Astrocyte (in vitro differentiated cells and primary cell): ENCODE measurements at places on chromosomes 4 and X. TPM values are rescaled to one million over a fixed set of nuclear protein-coding genes. Genes with fewer than 3 reads are reported as not detected.

The C4orf50 gene
- total RNA-seq: 0.16 and 0.17 TPM in 2 replicates

GRCh38 chrX:77070202-77070918 is 376.8 kb upstream of the FGF16 start:
- H3K27me3 ChIP-seq: no peaks in the 10 kb centered on the region
- DNase-seq: no peak
- no peak overlapping the region for H3K27ac ChIP-seq
- H3K4me3 ChIP-seq: no peak overlapping the region
- no peaks in the 10 kb centered on the region for H3K36me3 ChIP-seq
- no peaks in the 10 kb centered on the region for H3K4me1 ChIP-seq

DNA sequence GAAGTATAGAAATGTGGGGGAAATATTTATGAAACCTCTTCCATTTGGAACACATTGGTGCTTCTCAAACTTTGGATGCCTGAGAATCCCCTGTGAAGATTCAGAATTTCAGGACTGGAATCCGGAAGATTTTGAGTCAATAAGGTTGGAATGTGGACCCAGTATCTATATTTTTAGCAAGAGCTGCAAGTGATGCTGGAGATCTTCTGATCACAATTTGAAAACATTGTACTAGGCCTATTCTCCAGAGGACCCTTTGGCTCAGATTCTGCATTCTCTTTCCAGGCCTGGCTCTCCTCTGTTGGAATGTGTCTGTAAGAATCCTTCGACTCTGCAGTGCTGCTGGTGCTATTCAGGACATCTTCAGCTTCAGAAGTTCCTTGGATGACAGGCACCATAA is 2.4 kb upstream of the PKD2 start:
- no peaks in the 10 kb centered on the region for H3K36me3 ChIP-seq
- peaks cover 15% of the 10 kb centered on the region for H3K4me1 ChIP-seq
- no peaks in the 10 kb centered on the region for H3K27me3 ChIP-seq

- no peaks in the 10 kb centered on the region for H3K27me3 ChIP-seq
- H3K4me1 ChIP-seq: peaks cover 17% of the 10 kb centered on the region
- H3K4me3 ChIP-seq: no peak overlapping the region
- peak overlapping the region; percentile 79 for H3K27ac ChIP-seq
Measured at GRCh38 chrX:3526071-3526470, 179.6 kb upstream of the MXRA5 start.

GRCh38 chr4:8127051-8127826 is 31.4 kb downstream of the ABLIM2 start:
- H3K36me3 ChIP-seq: no peaks in the 10 kb centered on the region
- H3K4me3 ChIP-seq: no peak overlapping the region
- peaks cover 22% of the 10 kb centered on the region for H3K27me3 ChIP-seq
- no peak for DNase-seq

GRCh38 chr4:42806303-42806835 is 86.1 kb upstream of the GRXCR1 start:
- DNase-seq: no peak
- H3K27me3 ChIP-seq: no peaks in the 10 kb centered on the region
- H3K4me3 ChIP-seq: no peak overlapping the region
- no peaks in the 10 kb centered on the region for H3K4me1 ChIP-seq

DNA sequence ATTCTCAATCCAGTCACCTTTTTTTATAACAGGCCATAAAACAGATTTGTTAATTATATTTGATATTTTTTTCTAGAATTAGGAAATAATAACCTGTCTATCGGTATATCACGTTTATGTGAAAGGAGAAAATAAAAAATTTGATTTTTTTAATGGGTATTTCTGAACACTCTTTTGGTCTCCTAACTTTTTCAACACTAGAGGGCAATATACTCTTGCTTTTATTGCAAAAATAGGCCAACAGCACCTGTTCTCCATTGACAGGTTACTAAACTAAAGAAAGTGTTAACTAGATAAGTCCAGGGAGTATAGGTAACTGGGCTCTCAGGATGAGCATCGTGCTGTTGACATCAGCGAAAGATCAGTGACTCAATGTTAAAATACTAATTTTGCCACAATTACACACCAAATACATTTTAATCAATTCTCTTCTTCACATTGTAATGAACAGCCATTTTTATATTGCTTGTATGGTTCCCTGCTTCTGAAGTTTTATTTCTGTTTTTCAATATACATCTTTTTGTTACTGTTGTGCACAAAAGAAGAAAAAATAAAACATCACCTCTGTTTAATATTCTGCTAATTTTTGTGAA is 22.8 kb downstream of the NDST4 start:
- H3K36me3 ChIP-seq: no peaks in the 10 kb centered on the region
- no peak for DNase-seq
- H3K4me1 ChIP-seq: no peaks in the 10 kb centered on the region
